Iris pigment epithelial cell (primary cell): ENCODE measurements at places on chromosomes 3 and 15.

- DNase-seq = peak; percentile 99
These were observed 27.5 kb downstream of the ALCAM start for GRCh38 chr3:105394177-105394576.

GRCh38 chr3:50539356-50540286 is 27.9 kb downstream of the C3orf18 start:
- no peak for DNase-seq

- no peak for DNase-seq
These were observed 224.2 kb downstream of the CNTN3 start for GRCh38 chr3:74390121-74390877.

GRCh38 chr3:186966406-186966805 is 36.1 kb downstream of the ST6GAL1 start:
- no peak for DNase-seq

- DNase-seq = no peak
These were observed 694.9 kb downstream of the ZBBX start for GRCh38 chr3:166685246-166685645.
